ENCODE measurements at places on chromosomes 3 and 15.

DNA sequence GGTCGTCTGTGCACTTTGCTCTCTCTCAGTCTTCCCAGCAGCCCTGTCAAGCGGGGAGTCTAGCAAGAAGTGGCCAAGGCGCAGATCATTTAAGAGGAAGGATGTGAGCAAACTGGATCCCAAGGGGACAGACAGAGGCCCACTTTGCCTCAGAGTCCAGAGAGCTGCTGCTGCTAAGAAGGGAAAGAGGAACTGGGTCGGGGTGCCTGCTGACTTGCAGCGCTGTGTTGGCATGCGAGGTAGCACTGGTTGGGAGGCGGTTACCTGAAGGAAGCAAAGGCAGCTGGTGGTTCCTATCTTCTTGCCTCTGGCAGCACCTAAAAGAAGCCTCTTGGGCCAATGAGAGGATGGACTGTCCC, 28.1 kb downstream of the SMAD3 start:
- no peak for DNase-seq

DNA sequence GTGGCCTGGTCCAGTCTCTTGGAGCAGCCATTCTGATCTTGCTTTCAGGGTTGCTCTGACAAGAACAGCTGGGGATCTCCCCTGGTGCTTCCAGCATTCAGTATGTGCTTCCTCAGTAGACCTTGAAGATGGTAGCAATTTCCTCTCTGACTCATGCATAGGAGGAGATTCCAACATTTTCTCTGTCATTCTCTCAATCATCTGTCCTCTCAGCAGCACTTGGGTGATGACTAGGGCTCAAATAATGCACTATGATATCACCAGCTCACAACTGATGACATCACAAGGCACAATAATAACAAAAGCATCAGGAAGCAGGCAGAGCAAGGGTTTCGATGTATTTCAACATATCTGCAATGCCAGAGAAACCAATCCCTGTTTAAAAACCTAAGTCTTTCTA, 52.7 kb downstream of the NFKBIZ start:
- no peak for DNase-seq

DNA sequence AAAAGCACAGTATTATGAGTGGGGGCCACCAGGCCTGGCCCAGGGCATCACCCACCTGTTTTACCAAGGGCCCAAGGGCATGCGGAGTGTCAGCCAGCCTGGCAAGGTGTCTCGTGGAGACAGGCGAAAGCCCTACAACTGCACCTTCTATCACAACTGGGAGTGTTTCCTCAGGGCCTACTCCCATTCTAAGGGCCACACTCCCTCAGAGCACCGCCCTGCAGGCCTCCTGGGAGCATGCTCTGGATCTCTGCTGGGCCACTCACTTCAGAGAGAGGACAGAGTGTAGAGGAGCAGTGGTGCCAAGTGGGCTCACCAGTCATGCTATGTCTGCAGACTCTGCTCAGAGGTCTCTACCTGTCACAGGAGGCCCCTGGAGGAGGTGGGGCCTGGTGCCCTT, 21.2 kb upstream of the CLK3 start:
- no peak for DNase-seq

DNA sequence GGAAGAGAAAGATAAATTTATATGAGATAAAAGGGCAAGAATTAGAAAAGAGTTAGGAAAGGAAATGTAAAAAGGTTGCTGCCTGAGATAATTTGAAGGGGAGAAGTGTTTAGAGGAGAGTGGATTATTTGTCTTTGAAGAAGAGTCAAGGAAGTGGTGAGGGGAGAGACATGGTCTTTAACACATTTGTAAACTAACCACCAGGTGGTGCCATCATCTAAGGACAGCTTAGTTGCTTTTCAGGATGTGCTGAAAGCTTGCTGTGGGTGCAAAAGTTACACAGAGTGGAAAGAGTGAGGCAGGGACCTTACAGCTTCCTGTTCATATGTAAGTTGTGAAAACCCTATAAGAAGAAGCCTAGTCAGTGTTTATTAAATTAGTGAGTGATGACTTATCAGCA, 114.1 kb upstream of the DNAJC19 start:
- DNase-seq = no peak

DNA sequence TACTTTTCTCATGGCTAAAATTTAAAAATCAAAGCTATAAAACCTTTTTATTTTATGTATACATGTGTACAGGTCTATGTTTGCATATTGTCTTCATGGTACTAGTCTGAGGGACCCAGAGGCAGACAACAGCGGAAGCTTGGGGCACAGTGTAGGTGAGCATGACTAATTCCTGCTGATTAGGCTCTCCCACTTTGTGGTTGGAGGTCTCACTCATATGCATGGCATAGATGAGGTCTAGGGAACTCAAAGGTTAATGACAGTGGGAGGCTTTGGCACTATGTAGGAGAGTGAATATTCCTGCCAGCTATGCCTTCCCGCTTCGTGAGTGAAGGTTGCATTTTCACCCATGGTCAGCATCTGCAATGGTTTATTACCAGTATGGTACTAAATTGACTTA, 47.5 kb upstream of the AADACL2 start:
- DNase-seq = no peak

GRCh38 chr15:52382647-52383046, 87.0 kb upstream of the MYO5C start:
- no peak for DNase-seq
